ENCODE measurements at places on chromosomes 13 and 19.
A peak's percentile ranks its signal among the peaks of the same experiment; 100 is the strongest.

DNA sequence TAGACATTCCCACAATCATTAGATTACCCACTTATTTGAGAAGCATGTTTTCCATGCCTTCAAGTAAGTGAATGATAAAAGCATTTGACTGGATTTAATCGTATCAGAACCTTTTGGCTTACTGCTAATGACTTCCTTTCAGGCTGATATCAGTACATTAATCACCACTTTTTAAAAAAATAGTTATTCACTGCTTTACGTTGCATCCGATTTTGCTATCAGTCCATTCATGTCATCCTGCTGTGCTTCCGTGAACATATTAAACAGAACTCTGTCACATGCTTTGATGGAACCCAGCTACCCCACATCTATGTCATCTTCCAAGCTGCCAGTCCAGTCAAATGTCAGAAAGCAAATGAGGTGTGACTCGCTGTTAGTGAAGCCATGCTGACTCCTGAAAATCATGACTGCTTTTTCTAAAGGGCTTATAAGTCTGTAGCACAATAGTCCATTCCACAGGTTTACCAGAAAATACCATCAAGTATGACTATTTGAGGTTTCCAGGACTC is 440.9 kb downstream of the IRS2 start:
- no peaks in the 10 kb centered on the region for H3K4me1 ChIP-seq
- no peaks in the 10 kb centered on the region for H3K27me3 ChIP-seq
- H3K4me3 ChIP-seq: no peak overlapping the region
- H3K27ac ChIP-seq: no peak overlapping the region

DNA sequence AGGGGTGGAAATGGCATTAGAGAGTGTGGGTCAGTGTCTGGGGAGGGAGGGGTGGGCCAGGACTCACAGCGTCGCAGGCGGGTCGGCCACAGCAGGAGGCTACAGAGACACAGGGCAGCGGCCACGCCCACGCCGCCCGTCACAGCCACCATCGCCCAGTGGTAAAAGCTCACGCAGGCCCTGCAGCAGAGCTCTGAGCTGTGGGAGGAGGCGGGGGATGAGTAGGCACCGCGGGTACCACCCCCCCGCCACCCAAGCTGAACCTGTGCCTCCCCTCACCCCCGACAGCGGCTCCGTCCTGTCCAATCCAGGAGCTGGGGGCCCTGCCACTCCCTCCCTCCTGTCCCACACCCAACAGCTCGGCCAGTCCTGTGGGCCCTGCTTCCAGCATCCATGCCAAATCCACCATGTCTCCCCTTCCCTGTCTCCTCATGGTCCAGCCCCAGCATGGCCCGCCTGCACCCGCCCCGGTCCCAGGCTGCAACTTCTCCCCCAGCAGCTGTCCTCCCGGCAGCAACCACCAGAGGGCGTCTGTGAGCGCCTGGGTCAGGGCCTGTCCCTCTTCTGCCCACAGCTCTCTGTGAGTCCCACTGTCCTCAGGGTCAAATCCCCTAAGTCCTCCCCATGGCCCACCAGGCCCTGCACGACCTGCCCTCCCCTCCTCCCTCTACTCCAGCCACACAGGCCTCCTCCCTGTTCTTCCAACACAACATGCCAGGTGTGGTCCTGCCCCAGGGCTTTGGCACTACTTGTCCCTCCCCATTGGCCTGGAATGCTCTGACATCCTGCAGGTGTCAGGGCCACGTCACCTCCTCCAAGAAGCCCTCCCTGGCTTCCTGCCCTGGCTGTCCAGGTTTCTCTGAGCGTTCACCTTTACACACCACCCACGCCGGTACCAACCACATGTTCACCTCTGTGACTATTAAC is 6.0 kb downstream of the TEKTIP1 start:
- H3K4me3 ChIP-seq: no peak overlapping the region
- no peaks in the 10 kb centered on the region for H3K27me3 ChIP-seq
- no peaks in the 10 kb centered on the region for H3K36me3 ChIP-seq
- no peaks in the 10 kb centered on the region for H3K4me1 ChIP-seq
- no peak overlapping the region for H3K27ac ChIP-seq
- no peak for DNase-seq

GRCh38 chr13:74883834-74884233 is 598.1 kb downstream of the TBC1D4 start:
- no peaks in the 10 kb centered on the region for H3K36me3 ChIP-seq
- H3K27me3 ChIP-seq: no peaks in the 10 kb centered on the region
- H3K4me3 ChIP-seq: no peak overlapping the region
- no peaks in the 10 kb centered on the region for H3K4me1 ChIP-seq

DNA sequence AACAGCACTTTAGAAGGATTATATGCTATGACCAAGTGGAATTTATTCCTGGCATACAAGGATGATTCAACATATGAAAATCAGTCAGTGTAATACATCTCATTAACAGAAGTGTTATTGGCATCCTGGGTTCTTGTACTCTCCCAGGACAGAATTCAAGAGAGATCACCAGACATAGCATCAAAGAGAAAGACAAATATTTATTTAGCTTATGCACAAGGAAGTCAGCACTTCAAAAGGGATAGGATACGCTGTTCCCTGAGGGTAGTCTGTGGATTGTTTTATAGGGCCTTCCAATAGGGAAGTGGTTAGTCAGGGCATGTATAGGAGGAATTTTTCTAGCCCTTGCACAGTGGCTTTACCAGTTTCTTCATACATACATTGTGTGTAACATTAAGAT is 1238.0 kb downstream of the PCDH17 start:
- no peak overlapping the region for H3K27ac ChIP-seq
- H3K4me1 ChIP-seq: no peaks in the 10 kb centered on the region
- DNase-seq: no peak
- no peaks in the 10 kb centered on the region for H3K27me3 ChIP-seq

DNA sequence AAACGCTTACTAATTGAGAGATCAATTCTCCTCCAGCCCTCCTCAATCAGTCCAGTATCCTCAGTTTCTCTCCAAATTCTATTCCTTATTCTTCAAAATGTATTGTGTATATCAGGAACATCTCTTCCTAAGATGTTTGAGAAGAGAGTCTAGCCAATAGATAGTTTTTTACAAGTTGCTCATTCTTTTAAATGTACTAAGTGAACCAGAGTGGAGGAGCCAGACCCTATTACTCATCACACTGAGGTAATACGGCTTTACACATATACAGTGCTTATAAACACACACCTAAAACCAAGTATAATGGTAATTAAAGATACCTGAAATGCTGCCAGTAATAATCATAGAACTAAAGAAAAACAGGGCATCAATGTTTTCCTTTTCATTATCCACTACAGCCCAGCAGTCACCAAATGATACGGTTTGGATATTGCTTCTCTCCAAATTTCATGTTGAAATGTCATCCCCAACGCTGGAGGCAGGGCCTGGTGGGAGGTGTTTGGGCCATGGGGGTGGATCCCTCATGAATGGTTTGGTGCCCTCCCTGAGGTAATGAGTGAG is 45.2 kb upstream of the HMGB1 start:
- no peaks in the 10 kb centered on the region for H3K36me3 ChIP-seq
- DNase-seq: no peak
- no peaks in the 10 kb centered on the region for H3K4me1 ChIP-seq
- H3K27me3 ChIP-seq: no peaks in the 10 kb centered on the region
- H3K4me3 ChIP-seq: no peak overlapping the region

DNA sequence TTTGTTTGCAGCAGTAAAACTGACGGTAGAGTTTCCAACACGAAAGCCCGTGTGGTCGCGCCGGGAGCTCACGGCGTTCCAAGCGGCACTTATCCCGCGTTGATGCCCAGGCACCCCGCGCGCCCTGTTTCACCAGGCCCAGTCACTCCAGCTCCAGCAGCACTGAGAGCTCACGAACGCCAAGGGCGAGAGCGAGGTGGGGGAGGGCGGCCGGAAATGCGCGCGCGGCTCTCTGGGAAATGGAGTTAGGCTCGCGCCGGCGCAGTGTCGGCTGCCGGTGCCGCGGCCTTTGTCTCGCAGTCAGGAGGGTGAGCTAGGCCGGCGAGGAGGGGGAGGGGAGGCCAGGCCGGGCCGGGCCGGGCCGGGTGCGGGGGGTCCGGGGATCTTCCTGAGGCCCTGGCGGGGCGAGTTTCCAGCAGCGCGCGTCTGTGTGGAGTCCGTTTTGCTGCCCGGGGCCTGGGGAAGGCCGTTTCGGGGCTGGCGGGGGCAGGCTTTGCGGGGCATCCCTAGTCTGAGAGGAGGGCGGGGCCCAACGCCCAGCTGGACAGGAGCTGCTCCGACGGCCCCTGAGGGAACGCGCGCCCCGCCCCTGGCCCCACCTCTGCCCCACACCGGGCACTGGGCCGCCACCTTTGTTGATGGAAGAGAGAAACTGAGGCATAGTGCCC is at the start of gene ZNF135:
Gene ZNF135 (plus strand): TSS at position 280 of the 668 bp plus-strand sequence. CDS start 721 bp downstream, outside the sequence.
- peak within 1 kb of the TSS; percentile 88 for H3K4me3 ChIP-seq
- H3K4me1 ChIP-seq: no peaks in the 10 kb centered on the region
- H3K36me3 ChIP-seq: peaks cover 8% of the 10 kb centered on the region
- H3K27me3 ChIP-seq: no peaks in the 10 kb centered on the region
- peak within 1 kb of the TSS; percentile 89 for H3K27ac ChIP-seq

DNA sequence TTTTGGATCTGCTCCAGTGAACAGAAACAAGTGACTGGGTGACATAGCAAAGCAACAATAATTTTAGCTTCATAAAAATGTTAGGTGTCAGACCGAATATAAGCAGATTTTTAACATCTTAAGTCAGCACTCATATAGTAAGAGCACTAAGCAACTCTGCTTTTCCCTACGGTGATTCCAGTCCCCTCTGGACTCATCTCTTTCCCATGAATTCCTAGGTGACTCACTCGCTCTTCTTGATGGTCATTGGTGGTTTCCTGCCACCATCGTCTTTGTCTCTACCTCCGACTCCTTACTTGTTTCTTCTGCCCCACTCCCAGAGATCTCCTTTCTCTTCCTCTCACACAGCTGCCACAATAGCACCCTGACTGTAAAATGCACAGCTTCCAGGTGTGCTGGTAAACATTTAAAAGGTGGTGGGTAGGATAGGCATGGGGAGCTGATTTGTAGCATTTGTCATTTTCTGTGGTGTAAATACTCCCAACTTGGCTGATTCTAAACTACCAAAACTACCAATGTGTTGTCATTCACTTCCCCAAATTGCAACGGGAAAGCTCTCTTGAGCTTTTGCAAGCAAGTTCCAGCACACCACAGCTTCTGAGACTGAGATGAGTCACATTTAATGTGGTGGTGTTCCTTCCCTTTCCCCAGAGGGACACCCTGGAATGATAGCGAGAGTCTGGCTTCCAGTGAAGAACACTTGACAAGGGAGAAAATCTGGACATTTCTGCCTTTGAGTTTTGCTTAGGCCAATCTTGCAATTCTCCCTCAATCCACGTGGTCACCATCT is 42.8 kb upstream of the CLDN10 start:
- H3K4me1 ChIP-seq: peaks cover 14% of the 10 kb centered on the region
- no peak overlapping the region for H3K27ac ChIP-seq
- no peak for DNase-seq
- no peaks in the 10 kb centered on the region for H3K27me3 ChIP-seq
- H3K4me3 ChIP-seq: no peak overlapping the region

DNA sequence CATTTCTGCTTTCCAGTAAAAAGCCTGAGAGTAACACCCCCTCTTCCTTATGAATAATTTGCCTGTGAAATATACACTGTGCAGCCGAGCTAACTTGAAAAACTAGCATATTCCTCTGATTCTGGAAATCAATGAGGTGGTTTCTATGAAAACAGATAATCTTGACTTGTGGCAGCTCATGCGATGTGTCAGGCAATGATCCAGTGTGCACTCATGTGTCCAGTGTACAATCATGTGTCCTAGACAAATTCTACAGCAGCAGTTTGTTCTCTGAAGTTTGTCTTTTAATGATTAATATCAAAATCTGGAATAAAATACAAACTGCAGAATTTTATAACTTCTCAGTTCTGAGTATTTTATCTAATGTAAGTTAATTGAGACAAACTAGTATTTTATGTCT is 2213.9 kb upstream of the PCDH20 start:
- H3K36me3 ChIP-seq: no peaks in the 10 kb centered on the region
- DNase-seq: no peak
- H3K4me3 ChIP-seq: no peak overlapping the region
- no peaks in the 10 kb centered on the region for H3K27me3 ChIP-seq
- H3K27ac ChIP-seq: no peak overlapping the region
- H3K4me1 ChIP-seq: no peaks in the 10 kb centered on the region

GRCh38 chr13:71875823-71876222 is 8.8 kb upstream of the DACH1 start:
- H3K27ac ChIP-seq: no peak overlapping the region
- no peaks in the 10 kb centered on the region for H3K36me3 ChIP-seq
- no peak overlapping the region for H3K4me3 ChIP-seq

GRCh38 chr13:110265682-110266430 is 41.1 kb downstream of the COL4A1 start:
- H3K27ac ChIP-seq: peak overlapping the region; percentile 75
- peak overlapping the region; percentile 53 for H3K4me3 ChIP-seq
- no peaks in the 10 kb centered on the region for H3K27me3 ChIP-seq
- H3K4me1 ChIP-seq: peaks cover 64% of the 10 kb centered on the region

GRCh38 chr13:48660361-48661076 is 6.8 kb downstream of the CYSLTR2 start:
- H3K36me3 ChIP-seq: no peaks in the 10 kb centered on the region
- no peaks in the 10 kb centered on the region for H3K27me3 ChIP-seq

Measured in thoracic aorta (tissue), 2 donors.